CD4-positive, alpha-beta memory T cell (primary cell): ENCODE measurements at places on chromosomes 3 and 15.

- no peak for DNase-seq
Measured at GRCh38 chr15:73325191-73325861, 43.4 kb downstream of the HCN4 start.

DNA sequence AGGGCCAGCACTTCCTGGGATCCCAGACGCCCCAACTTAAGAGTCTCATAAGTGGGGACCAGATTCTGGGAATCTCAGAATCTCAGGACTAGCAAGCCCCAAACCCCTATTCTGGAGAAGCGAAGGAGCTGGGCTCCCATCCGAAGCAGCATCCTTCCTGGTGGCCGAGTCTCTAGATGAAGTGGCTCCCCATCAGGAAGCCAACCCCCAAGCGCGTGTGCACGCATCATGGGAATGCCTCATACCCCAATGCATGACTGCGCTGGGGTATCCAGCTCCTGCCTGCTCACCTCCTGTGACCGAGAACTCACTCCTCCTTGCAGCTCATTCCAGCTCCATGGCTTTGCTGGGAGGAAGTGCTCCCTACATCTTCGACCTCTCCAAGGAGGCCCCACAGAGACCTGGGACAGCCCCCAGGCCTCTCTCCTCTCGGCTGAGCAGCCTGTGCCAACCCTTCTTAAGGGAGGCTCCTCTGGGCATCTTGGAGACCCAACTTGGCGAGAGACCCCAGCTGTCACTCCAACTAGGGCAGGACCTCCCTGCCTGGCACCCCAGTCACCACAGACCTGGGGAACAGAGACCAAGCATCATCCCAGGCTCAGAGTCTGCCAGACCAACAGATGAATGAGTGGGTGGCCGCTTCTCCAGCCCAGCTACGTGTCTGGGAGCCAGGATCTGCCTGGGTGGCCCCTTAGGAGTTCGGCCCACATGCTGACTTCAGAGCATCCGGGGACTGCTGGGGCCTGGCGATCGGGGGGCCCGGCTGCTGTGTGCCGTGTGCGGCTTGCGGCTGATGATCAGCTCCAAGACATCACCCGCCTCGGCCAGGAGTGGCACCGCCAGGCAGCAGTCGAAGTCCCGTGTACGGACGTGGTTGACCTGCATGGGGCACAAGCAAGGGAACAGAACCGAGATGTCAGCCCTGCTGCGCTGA lies 46.9 kb downstream of the GRIP2 start:
- no peak for DNase-seq

DNA sequence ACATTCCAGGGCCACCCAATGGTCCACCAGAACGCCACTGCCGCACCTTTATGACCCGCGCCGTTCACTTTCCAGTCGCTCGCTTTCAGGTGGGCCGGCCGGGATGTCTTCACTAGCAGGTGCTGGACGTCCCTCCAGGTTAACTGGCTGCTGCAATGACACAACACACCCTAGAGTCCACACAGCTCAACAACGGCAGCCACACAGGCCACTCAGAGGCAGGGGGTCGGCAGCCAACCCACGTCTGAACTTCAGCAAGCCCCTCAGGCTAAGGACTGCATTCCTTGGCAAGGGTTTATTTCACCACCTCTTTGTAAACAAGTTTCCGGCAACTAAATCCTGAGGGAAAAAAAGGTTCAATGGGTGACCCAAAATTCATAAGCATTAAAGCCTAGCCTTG lies 89.2 kb upstream of the SNRPA1 start:
- no peak for DNase-seq

GRCh38 chr3:69409011-69409410 lies 23.1 kb upstream of the FRMD4B start:
- DNase-seq: no peak

DNA sequence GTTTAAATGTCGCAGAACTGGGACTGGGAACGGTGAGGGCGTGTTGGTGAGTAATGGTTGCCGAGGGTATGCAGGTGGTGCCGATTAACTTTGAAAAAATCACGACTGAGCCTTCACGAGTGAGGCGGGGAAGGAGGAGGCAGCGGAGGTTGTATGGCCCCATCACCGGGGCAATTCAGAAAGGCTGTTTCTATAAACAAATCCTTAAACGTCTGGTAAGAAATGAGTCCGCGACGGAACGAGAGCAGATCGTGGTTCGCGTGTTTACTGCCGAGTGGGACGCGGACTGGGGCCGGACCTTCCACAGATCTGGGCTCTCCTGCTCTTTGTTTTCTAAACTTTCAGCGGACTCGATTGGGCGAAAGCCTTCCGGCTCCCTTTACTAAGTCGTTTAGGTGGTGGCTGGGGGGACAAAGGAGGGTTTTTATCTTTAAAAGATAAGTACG lies 2.7 kb downstream of the IGF1R start:
- peak; percentile 38 for DNase-seq
